ENCODE measurements at places on chromosomes 3 and 15.

DNA sequence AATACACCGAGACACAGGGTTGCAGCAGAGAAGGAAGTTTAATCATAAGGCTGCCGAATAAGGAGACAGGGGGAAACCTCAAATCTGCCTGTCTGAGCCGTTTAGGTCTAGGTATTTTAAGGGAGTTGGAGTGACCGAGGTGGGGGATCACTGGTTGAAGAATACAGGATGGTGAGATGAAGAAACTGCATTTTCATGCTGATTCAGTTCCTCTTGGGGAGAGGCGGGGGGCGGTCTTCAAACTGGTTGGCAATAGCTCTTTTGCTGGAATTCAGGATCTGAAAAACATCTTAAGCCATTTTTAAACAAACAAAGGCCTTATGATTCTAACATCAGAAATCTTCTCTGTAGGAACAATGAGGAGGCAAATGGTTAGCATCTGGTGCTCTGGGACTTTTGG lies 699.5 kb upstream of the CFAP20DC start:
- DNase-seq, result no peak

DNA sequence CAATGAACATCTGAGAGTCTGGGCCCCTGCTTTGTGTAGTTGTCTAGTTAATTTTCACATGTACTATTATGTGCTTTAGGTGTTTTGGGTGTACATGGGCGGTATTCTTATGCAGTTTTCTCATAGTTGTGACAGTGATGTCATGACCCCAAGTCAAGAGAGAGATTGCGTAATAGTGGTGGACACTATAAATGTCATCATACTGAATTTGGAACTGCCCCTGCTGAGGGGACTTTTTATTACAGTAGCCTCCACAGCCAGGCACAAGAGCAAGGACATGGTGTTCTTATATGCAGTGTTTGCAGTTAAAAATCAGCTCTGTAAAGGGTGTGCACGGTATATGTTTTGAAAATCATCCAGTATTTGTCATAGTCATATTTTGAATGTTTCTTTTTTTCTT lies 29.5 kb downstream of the ABHD2 start:
- no peak for DNase-seq

DNA sequence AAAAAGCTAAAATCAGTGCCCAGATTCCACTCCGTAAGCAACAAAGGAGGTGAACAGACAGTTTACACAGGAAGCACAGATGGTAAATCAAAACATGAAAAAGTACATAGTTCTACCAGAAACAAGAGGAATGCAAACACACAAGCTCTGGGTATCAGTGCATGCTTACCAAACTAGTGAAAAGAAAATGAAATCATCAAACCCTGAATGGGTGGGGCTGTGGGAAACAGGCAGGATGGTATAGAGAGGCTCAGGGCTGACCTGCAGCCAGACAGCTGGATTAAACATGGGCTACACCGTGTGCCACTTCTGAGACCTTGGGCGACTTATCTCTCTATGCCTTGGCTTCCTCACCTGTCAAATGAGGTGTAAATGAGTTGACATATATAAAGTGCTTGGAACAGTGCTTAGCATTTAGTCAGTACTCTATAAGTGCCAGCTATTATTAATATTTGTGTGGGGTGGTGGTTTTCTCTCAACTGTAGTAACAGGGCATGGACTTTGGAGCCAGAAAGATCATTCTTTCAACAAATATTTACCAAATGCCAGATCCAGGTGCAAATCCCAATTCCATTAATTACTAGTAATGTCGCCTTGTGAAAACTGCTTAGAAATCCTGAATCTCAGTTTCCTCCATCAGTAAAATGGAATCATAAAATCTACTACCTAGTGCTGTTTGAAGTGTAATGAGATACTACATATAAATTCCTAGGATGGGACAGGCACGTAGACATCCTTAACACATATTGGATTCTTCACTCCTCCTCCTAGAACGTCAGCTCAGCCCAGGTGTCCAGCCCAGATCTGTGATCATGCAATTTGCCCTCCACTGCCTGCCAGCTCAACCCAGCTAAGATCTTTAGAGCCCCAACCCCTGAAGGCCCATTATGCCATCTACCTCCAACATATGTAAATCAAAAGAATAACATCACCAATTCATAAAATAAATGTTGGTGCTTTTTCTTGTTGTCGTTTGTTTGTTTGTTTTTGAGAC lies 55.5 kb upstream of the SMAD3 start:
- no peak for DNase-seq

- DNase-seq, result no peak
Measured at GRCh38 chr3:56771376-56771775, 30.4 kb downstream of the ARHGEF3 start.

DNA sequence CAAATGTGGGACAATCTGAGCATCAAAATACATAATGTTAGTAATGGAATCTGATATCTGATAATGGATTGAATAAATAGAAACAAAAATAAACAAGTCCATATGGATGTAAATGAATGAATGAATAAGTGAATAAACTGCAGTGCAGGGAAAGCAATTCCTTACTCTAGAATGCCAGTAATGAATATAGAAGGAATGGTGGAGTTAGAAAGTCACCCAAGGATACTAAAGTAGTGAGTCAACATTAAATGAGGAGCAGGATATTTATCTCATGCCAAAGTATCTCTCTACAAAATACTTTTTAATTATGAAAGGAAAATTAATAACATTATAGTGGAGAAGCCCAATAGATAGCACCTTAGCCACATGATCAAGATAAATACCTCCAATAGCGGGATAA lies 300.3 kb downstream of the FEZF2 start:
- no peak for DNase-seq

GRCh38 chr15:52730173-52730572 lies 51.0 kb upstream of the ATOSA start:
- peak; percentile 93 for DNase-seq

GRCh38 chr15:75065467-75065850 lies 42.1 kb downstream of the PPCDC start:
- no peak for DNase-seq

DNA sequence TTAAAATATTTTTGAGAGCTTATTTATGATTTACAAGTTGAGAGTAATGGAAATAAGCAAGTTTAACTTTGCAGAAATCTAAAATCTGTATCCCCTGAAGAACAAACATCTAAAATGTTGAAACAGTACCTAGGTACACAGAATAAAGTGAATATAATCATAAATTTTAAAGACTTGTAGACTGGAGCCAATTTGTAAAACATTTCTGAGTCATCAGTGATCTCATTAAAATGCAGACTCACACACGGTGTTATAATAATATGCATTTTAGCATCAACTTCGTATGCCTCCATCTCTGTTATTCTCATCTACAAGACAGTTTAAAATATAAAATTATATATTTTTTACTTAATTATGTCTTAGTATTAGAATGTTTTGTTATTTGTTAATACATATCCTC lies 399.5 kb upstream of the GOLIM4 start:
- no peak for DNase-seq

GRCh38 chr3:112560721-112561483 lies 860 bp downstream of the ATG3 start:
- peak; percentile 91 for DNase-seq

GRCh38 chr3:130462089-130462488 lies 54.9 kb upstream of the COL6A6 start:
- DNase-seq, result no peak

GRCh38 chr3:22621205-22621809 lies 581.8 kb upstream of the UBE2E2 start:
- no peak for DNase-seq

DNA sequence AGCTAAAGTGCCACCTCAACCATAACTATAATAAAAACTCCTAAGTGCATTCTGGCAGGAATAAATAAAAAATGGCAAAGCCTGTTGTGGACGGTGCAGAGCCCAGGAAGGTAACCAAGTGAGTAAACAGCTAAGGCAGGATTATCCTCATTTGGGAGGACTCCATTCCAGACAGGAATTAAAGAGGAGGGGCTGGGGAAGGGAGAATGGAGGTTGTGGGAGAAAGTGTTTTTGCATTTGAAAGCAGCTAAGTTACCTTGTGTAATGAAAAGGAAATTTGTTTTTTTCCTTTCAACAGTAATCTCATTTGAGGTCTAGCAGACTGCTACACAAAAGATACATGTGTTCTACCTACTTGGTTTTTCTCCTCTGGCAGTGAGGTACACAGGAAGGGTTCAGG lies 248.5 kb downstream of the TIGIT start:
- no peak for DNase-seq

DNA sequence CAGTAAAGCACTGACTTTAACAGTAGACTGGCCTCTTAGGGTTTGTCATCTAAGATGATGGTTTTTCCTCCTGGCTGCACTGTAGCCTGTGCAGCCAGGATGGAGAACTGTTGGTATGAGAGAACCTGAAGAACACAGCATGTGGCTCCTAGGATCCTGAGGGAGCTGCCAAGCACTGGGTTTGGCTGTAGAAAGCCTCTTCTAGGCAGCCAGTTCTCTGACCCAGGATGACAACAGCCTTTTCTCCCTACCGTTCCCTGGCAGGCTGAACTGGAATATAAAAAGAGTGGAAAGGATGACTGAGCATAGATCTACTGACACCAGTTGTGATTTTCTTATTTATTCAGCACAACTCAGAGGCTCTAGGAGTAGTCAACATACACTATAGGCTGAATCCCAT lies 34.3 kb upstream of the MANF start:
- DNase-seq, result no peak

DNA sequence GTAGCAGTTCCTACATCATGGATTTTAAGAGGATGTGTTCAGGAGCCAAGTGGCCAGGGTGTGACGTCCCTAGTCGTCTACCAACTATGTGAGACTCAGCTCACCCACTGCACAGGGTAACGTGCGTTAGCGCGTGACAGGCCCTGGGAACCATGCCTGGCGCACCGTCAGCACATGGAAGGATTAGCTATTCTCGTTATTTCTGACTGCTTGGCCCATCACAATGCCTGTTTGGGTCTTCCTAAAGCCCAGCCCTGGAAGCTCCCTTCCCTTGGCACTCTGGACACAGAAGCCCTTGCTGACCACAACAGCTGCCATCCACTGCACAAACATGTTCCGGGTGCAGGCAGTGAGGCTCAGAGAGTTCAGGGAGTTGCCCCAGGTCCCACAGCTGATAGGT lies 91.0 kb upstream of the RPL32 start:
- DNase-seq, result no peak

DNA sequence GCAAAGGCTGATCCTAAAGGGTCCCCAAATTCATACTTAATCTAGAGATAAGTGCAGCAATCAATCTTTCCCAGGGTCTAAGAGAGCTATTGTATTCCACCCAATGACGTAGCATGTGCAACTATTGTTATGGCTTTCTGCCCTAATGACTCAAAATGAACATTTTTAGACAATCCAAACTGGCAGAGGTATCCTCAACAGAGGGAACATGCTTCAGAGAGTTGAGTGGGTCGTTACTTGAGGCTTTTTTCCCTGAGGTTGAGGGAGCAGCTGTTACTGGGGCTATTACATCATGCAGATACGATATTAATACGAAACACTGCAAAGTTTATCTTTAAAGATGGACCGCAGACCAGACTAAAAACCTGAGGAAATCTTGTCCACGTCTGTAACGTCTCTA lies 278.3 kb upstream of the WNT5A start:
- no peak for DNase-seq

GRCh38 chr3:72312339-72312738 lies 527.4 kb upstream of the PROK2 start:
- no peak for DNase-seq

GRCh38 chr3:48430708-48431101 lies 819 bp upstream of the PLXNB1 start:
- DNase-seq, result no peak

DNA sequence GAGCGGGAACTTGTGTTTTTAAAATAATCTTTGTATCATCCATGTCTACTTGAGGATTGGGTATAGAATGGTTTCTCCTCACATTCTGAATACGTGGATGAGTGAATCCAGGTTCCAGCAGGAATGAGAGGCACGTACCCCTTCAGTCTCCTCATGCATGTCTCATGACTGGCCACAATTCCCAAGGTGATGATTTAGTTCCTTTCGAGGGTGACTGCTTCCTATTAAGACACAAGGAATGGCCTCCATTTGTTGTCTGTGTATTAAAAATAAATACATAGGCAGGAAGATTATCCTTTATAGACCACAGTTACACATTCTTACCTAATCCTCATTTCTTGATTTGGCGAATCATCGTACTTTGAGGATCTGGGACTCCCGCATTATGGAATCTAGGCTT lies 217.0 kb upstream of the LRIG1 start:
- DNase-seq, result no peak

DNA sequence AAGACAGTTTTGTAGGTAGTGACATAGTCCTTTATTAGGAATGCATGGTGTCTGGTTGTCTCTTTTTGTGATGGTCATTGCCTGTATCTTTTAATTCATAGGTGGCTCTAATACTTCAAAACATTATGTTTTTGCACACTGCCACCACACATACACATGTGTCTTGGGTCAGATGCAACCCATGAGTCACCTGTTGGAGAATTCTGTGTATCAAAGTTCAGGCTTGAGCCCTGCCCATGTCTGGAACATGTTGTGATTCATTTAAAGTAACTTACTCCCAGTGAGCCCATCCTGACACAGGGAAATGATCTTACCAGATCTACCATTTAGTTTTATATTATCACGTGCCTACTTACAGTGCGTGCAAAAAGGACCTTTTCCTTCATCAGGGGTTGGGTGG lies 142.7 kb downstream of the GHSR start:
- no peak for DNase-seq

GRCh38 chr3:58668247-58668646 lies 1.7 kb upstream of the FAM3D start:
- no peak for DNase-seq

- DNase-seq, result peak; percentile 34
Measured at GRCh38 chr3:138688871-138689299, 80.3 kb downstream of the FAIM start.

DNA sequence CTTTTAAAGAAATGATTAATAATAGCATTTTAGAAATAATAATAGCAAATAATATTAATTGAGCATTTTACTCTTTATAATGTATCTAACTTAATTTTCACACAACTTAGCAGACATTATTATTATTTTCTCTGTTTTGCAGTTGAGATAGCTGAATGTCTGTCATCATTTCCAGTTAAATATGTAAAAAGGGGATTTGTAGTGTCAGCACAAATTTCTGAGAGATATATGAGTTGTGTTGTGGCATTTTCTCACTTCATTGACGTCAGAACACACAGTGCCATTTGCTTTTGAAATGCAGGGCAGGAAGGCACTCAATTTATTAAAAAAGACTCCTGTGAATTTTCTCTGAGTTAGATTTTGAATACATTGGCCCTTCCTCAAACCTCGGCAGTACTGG lies 111.0 kb downstream of the GRM7 start:
- DNase-seq, result no peak
